Caudate nucleus (tissue), 63 donors: ENCODE measurements at places on chromosomes 3 and 15.

DNA sequence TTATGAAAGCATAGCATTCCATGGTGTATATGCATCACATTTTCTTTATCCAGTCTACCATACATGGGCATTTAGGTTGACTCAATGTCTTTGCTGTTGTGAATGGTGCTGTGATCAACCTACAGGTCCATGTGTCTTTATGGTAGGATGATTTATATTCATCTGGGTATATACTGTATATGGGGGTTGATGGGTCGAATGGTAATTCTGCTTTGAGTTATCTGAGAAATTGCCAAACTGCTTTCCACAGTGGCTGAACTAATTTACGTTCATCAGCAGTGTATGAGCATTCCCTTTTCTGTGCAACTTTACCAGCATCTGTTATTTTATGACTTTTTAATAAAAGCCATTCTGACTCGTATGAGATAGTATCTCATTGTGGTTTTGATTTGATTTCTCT is 662.4 kb upstream of the BCHE start:
- no peak for DNase-seq

GRCh38 chr3:10939556-10939955 is 53.0 kb upstream of the SLC6A1 start:
- DNase-seq = no peak

DNA sequence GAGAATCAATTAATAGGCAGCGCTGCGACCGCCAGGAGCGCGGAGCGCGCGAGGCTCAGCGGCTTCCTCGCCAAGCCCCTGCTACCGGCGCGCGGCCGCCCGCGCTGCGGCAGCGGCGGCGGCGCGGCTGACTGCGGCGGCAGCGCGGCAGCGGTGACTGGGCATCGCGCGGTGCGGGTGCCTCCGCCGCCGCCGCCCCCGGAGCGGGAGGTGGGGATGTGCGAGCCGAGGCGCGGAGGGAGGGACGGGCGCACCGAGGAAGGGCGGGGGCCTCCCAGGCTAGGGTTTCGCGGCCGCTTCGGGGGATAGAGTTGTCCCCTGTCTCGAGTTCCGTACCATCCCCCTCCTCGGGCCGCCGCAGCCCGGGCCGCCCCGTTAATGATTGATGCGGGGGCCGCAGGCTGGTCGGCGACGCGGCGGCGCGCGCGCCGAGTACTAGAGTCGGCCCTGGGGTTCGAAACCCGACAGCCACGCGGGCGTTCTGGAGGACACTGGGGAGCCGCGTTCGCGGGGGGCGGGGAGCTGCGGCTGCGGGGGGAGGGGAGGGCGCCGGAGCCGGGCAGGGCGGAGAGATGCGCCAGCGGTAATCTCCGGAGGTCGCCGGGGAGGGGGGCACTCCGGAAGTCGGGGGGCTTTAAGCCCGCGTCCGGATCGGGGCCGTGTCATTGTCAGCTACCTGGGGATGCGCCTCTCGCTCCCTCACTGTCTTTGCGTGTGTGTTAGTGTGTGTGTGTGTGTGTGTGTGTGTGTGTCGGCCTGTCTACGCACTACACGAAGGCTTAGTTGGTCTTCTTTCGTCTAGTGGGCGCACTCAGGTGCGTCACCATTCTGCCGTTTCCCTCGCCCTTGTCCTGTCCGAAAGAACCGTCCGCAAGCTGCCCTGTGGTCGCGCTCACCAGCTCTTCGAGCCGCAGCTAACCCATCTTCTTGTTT is at the start of gene PAQR9:
TSS of gene PAQR9 (minus strand) at position 159 of the 933 bp plus-strand sequence. CDS start 338 bp downstream, outside the sequence.
- DNase-seq = no peak

GRCh38 chr3:20015525-20015924 is 3.5 kb upstream of the PP2D1 start:
- no peak for DNase-seq
